ENCODE measurements at places on chromosomes 5 and 9. TPM values are rescaled to one million over a fixed set of nuclear protein-coding genes. Genes with fewer than 3 reads are reported as not detected.

DNA sequence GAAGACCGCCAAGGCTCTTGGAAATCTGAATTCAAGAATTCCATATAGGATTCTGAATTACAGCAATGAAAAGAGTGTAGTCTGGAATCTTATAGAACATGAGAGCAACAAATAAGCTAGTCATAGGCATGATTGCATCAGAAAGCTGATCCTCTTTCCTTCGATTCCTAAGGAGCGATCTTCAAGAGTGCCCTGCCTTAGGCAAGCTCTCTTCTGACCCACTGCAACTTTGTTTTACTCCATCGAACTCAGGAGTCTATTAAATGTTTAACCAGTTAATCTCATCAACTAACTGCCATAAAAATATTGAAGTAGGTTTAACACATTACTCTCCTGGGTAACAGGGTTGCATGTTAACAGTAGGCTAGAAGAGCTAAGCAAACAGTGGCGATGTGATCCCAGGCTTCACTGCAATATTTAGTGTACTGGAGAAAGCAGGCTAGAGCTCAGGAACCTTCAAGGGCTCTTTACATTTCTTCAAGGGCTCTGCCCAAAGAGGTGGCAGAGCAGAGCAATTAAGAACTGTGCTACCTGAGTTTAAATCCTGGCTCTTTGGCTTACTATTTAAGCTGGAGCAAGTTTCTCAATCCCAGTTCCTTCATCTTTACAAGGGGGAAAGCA, 146.3 kb downstream of the RORB start:
- DNase-seq = no peak

DNA sequence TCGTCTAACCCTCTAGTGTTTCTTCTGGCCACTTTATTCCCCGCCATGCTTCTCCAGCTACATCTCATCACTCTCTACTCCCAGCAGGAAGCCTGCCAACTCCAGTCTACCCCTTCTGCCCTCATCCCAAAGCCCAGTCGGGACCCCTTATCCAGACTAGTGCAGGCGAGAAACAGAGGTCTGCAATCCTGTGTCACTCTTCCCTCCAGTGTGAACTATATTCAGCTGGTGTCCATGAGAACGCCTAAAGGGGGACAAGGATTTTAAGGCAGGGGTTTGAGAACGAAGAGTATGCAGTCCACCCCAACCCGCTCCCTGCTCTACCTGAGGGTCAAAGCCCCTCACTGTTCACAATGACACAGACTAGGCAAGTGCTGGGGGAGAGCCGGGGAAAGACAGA, 41.7 kb upstream of the GABRP start:
- DNase-seq = no peak

GRCh38 chr5:97105501-97106215, 36.8 kb downstream of the LIX1 start:
- no peak for DNase-seq

GRCh38 chr5:50715001-50715400, 48.6 kb downstream of the PARP8 start:
- no peak for DNase-seq

GRCh38 chr5:179732918-179733771, 523 bp downstream of the MAML1 start:
- DNase-seq = peak; percentile 51

Gene LCN15
- total RNA-seq = 0.22 TPM

Gene WHRN
- total RNA-seq = 0.20 TPM

DNA sequence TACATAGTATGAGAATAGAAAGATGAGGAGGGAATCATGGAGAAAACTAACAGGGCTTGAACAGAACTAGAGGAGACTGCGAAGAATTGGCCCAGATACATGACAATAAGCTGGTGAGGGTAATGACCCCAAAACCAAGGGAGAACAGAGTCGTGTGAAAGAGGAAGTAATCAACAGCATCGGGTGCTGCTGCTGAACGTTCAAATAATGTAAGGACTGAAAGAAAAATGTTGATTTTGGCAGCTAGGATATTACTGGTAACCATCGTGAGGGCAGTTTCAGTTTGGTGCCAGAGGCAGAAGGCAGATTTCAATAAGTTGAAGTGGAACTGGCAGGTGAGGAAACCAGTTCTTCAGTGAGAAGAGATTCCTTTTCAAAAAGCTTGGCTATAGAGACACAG, 66.8 kb upstream of the SMC2 start:
- peak; percentile 1 for DNase-seq

DNA sequence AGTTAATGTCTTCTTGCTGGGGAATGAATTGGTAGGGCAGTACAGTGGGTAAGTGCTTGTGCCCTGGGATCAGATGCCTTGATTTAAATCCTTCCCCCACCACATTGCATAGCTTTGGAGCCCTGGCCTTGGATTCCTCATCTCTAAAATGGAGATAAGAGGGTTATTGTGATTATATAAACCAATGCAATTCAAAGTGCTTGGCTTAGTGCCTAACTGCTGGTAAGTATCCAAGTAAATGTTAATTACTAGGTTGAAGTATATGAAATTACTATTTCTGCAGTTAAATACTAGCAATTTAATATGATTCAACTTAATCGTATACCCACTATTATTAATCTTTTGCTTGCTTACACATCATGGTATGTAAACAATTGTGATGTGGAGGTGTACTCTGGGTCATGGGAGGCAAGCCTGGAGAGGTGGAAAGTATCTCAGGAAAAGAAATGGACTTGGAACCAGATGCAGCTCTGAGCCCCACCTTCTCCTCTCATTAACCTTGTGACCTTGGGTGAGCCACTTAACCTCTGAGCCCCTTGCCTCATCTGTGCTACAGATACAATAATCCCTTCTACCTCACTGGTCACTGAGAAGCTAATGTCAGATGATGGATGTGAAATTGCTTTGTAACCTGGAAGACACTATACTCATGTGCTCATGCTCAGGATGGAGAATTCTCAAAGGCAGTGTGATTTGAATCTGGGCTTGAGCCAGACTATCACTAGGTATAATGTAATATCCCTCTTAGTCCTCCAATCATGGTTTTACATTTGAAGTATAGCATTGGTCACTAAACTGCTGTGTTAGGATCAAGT, 23.8 kb downstream of the NEUROG1 start:
- DNase-seq = no peak

- DNase-seq = no peak
These were observed 55.9 kb upstream of the EGFL7 start for GRCh38 chr9:136606687-136607333.

Data from lung microvascular endothelial cell (primary cell).